Activated T-helper 9 cell treated with anti-CD3 and anti-CD28 coated beads, Interleukin-2, amount 50 U/mL, for 16 hours (primary cell): ENCODE measurements at places on chromosomes 2 and 18.

- DNase-seq = no peak
These were observed 22.6 kb downstream of the YES1 start for GRCh38 chr18:789397-789796.

DNA sequence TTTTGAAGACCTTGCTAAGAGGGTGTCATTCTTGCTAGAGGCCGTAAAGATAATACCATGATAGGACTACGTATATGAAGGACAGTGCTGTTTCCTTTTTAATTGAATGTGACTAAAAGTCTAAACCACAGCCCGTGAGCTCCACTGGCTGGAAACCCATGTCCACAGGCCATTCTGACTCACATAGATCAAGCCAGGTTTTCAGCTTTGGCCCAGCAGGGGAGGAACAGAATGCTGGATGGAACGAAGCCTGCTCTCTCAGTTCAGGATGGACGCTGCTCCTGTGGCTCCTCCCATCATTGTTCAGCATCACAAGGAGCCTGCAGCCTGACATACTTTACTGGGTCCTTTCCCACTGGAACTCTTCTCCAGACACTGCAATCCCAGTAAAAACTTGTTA is 47.6 kb downstream of the ALPK2 start:
- DNase-seq = no peak

DNA sequence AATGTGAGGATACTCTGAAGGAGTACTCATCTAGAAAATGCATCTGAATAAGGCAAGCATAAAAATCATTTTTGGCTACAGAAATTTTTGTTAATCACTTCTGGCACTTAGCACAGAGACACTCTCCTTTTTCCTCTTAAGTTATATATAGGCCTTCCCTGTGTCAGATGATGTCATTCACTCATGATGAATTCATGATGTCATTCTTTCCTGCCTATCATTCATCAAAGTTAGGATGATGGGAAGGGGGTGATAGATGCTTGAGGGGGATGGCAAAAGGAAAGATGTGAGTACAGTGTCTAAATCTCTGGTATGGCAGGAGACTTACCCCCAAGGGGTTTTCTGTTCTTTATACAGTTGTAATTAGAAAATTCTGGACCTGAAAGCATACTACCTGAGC is 42.0 kb downstream of the MAP3K20 start:
- DNase-seq = no peak

DNA sequence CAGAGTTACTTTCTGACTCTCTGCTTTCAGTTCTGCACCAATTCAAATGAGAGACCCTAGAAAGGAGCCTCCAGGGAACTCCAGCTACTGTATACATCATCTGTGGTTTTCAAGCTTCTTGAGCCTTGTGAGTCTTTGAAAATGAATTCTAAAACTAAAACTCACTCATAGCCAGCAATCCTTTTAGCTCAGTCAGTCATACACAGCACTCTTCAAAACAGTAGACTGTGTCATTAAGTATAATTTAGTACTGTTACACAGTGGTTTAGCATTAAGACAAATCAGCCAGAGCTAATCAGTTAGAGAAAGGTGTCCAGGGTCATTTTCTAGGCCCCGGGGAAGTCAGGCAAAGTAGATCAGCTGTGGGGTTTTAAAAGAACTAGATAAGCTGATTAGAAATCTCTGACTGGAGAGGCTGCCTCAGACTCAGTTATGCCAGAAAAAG is 322.1 kb upstream of the THUMPD2 start:
- no peak for DNase-seq

DNA sequence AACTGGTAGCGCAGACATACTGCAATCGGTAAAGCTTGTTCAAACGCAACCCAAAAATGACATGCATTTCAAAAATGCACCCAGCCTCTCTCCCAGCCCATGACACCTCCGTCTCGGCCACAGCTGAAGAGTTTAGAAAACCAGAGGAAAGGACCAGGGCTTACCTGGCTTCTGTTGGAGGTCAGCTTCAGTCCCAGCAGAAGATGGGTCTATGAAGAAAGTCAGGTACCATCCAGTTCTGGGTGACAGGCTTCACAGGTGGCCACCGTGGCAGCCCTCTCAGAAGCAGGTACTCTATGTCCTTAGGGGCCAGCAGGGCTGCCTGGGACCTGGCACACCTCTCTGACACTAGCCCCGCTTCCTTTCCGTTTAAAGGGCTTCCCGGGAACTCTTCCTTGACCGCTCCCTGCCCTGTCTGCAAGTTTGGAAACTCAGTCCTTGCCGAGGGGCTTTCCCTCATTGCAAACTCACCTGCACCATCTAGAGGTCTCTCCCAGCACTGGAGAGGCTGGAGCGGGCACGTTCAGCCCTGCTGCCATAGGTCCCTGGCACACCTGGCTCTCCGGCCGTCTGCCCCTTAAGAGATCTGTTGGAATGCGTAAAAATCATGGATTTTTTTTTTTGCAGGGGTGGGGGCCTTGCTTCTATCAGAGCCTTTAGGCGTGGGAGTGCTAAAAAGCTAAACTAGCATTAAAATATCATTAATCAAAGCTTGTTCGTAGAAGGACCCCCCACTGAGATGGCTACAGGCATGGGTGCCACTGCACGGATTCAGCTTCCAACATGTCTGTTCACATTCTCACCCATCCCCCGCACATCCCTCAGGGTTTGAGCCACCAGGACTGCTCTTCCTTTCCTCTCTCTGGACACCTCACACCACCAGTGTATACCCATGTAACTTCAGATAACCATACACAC is at the start of gene EDAR:
EDAR (minus strand) TSS at position 425 of the 918 bp plus-strand sequence. CDS start 58,206 bp downstream, outside the sequence.
- peak; percentile 5 for DNase-seq

DNA sequence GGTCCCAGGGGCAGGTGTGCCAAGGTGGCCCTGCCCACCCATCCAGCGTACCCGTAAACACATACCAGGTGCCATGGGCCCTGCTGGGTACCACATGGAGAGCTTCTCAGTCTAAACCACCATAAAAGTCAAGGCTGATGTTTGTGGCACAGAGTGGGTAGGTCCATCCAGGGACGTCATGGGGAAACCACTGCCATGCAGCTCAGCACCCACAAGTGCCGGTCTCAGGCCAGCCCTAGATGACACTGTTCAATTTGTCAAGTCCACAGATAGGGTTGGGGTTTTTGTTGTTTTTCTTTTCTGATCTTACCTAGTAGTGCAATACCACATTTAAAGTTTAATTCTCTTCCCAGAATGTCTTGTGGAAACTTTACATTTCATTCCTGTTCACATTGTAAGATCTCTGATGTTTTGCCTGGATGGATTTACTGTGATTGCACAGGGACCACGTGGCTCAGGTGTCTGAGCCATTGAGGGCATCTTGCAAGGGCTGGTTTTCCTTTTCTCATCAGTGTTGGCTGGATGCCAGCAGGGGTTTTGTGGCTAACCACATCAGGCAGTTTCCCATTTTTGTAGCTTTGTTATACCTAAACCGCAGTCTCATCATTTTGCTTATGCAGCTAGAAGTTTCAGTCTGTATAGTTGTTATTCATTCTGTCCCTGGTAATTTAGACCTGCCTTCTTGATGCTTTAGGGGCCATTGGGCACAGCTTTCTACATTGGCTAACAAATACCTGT is 64.7 kb downstream of the STK25 start:
- DNase-seq = peak; percentile 82

- DNase-seq = no peak
These were observed 35.1 kb downstream of the CCBE1 start for GRCh38 chr18:59661891-59662701.

DNA sequence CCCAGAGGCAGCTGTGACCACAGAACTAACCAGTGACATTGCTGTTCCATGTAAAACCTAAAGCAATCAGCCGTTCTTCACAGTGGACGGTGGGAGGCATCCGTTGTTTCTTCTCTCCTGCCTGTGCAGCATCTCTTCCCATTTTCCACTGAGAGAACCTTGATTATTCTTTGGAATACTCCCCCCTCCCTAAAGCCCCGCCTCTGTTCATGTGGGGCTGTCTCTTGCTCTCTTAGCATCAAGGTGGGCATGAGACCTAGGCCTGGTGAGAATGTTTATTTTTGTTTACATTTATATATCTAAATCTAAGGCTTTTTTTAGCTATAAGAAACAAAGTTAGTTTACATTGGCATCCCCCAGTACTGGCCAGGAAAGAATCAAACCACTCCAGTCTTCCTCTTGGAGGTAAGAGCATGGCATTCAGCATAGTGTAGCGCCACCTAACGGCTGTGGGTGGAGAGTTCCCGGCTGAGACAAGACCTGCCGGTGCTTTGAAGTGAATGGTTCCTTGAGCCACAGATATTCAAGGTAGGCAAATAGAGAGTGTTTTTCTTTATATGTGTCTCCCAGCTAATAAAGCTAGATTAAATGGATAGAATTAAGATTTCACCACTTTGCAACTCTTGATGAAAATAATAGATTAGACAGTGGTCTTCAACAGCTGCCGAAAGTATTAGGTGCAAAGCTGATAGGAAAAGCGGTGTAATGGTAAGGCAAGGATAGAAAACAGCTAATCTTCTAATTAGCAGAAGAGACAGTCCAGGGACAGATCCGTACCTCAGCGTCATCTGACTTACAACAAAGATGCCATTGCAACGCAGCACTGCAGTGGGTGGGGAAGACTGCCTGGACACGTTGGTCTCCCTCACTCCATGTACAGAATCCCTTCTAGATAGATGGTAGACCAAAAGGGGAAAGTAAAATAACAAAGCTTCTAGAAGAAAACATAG is 219.6 kb upstream of the RAB12 start:
- no peak for DNase-seq

DNA sequence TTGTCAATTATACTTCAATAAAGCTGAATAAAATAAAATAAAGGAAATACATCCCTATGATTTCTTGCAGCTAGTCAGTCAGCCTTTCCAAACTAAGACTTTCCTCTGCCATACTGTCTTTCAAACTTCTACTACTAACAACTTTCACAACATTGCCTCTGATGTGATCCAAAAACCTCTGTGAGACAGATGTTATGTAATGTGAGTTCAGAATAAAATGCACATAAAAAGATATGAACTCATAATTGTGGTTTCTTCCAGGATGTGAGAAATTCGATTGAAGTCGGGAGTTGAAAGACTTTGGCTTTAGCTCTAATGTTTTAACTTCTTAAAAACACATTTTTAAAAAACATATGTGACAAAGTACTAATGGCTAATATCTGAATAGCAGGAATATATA is 98.7 kb downstream of the PIGN start:
- DNase-seq = no peak

- DNase-seq = no peak
These were observed 33.3 kb downstream of the NPAS2 start for GRCh38 chr2:100852999-100853908.

DNA sequence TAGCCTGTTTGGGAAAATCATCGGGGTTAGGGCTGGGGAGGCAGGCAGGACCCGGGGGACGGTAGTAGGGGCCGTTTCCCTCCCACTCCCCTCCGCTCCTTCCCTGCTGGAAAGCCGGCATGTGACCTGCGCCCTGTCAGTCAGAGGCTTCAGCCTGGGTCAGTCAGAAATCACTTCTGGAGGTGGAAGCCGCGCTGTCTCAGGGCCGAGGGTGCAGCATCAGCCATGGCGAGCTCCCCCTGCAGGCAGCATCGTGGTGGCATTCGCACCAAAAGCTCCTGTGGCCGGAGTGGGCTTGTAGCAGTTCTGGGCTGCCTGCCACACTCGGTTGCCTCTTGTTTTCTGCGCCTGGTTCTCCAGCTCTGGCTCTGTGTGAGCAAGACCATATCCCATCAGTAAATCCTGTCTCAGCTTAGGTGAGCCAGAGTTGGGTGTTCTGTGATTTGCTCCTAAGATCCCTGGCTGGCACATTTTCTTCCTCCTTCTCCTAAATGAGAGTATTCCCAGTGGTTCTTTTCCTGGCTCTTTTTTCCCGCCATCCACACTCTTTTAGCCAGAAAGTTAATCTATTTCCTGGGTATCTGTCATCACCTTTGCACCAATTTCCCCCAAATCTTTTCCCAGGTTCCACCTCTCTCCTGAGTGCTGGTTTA is 123.9 kb upstream of the CD302 start:
- DNase-seq = peak; percentile 55

GRCh38 chr2:156563994-156564753 is 128.0 kb downstream of the GPD2 start:
- no peak for DNase-seq

DNA sequence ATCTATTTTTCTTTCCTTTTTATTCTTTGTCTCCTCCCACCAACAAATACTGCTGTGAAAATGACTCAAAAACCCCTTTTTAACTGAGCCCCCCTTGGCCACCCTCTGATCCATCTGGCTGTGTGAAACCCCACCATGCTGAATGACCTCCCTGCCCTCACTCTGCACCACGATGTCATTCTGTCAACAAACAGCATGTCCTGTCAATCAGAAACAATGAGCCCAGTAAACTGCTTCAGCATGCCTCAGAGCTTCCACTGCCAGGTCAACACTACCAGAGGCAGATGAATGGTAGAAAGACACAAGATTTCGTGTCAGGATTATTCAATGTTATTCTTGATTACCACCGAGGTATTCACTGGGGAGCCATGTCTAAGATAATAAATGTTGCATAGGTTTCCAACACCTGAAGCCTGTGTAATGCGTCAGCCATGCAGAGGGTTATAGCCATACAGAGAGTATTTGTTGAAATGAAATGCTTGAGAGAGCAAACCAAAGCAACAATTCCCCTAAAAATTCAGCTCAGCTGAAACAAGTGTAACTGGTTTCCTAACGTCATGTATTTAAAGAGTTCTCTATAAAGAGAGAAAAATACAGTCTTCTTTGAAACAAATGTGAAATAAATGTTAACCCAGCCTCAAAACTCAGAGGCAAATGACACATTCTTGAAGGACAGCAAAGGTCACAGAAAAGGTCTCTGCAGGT is 76.7 kb downstream of the LRP2 start:
- no peak for DNase-seq

DNA sequence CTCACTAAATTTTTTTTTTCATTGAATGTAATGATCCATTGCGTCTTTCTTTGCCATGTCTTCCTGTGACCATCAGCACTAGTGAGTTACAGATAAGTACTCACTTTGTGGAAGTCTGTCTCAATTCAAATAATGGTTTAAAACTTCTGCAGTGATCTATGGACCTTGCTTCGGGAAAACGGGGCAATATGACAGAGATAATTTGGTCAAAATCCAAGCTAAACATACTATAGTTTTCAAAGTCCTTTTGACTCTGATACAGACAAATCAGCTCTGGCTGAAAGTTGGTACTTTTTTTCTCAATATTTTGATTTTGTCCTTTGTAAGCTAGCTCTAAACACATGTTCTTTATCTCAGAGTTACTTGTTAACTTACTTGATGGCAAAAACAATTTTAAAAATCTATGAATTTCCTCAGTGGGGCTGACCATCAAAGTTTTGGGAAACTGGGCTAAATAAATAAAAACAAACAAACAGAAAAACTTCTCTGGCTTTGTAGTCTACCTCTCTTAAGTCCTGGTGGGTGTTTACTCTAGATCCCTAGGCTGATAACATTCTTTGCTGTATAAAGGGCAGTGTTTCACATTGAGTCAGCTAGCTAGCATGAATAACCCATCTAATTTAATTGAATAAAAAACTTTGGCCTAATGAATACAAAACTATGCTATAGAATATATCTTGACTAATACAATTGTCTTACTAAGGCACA is 327.6 kb downstream of the RDH14 start:
- no peak for DNase-seq

- DNase-seq = no peak
These were observed 14.8 kb downstream of the CCDC121 start for GRCh38 chr2:27613985-27614384.

GRCh38 chr2:49178656-49179055 is 24.3 kb upstream of the FSHR start:
- DNase-seq = no peak
